ENCODE measurements at places on chromosomes 13 and 19. TPM values are rescaled to one million over a fixed set of nuclear protein-coding genes. Genes with fewer than 3 reads are reported as not detected.

Gene LGALS14
- 2.4 TPM for total RNA-seq

Gene RETN
- total RNA-seq = not detected

Gene ZNF534
- not detected for total RNA-seq

Gene ZFR2
- not detected for total RNA-seq

Gene SIGLEC12
- total RNA-seq = not detected

Gene FCAR
- not detected for total RNA-seq

Gene NKPD1
- total RNA-seq = 0.17 TPM

Gene NTN5
- total RNA-seq = 0.17 TPM

Gene AP1M1
- 123 TPM for total RNA-seq

Gene DPF1
- 0.41 TPM for total RNA-seq

Gene TEAD2
- not detected for total RNA-seq

Gene ELANE
- total RNA-seq = not detected

Gene AXL
- not detected for total RNA-seq

Gene TMIGD2
- total RNA-seq = 19.9 TPM

Gene MEX3D
- total RNA-seq = 2.1 TPM

Gene TMPRSS9
- not detected for total RNA-seq

Gene CYP2F1
- not detected for total RNA-seq

Gene FPR1
- total RNA-seq = not detected

Gene PSG1
- total RNA-seq = not detected

Gene CEACAM3
- not detected for total RNA-seq

Gene SH2D3A
- total RNA-seq = 24.9 TPM

Gene IQCN
- total RNA-seq = 0.19 TPM

Gene S1PR2
- 3.4 TPM for total RNA-seq

Gene KLK7
- not detected for total RNA-seq

Gene NCR1
- not detected for total RNA-seq

Gene MADCAM1
- 0.24 TPM for total RNA-seq

Gene COL4A2
- not detected for total RNA-seq

Gene LGALS7
- total RNA-seq = not detected

Gene RAB3A
- 6.0 TPM for total RNA-seq

Gene ZNF814
- total RNA-seq = 13.3 TPM

Gene MIA
- total RNA-seq = not detected

Gene PSG11
- not detected for total RNA-seq

Gene GPR12
- not detected for total RNA-seq

Gene SHC2
- total RNA-seq = not detected

Gene ZIK1
- total RNA-seq = 3.3 TPM

Gene HSH2D
- 20.7 TPM for total RNA-seq

Gene NLRP9
- total RNA-seq = not detected

Gene ATP1A3
- 1.1 TPM for total RNA-seq

Gene PDS5B
- total RNA-seq = 48.0 TPM

Gene C13orf42
- total RNA-seq = not detected

Gene ADGRE2
- 0.45 TPM for total RNA-seq
